Hepatic stellate cell (primary cell): ENCODE measurements at places on chromosomes 3 and 15.

DNA sequence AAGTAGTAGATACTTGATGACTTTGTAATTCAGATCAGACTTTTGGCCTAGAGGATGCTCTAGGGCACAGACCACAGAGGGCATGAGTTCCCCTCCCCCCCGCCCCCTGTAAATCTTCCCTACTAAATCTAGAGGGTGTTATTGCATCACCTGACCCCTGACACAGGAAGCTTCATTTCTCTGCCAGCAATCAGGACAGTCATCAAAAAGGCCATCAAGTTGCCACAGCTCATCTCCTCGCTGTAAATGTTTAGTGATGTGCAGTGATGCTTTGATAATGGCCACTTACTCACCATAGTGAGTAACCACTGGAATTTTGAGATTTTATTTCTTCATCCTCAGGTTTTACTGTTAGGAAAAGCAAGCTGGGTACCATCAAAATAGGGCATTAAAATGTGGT, 289.2 kb upstream of the CHRM5 start:
- no peak for DNase-seq

GRCh38 chr3:152499791-152500385, 231.2 kb downstream of the MBNL1 start:
- no peak for DNase-seq

- DNase-seq = no peak
These were observed 10.3 kb downstream of the TIMP4 start for GRCh38 chr3:12148183-12148940.

DNA sequence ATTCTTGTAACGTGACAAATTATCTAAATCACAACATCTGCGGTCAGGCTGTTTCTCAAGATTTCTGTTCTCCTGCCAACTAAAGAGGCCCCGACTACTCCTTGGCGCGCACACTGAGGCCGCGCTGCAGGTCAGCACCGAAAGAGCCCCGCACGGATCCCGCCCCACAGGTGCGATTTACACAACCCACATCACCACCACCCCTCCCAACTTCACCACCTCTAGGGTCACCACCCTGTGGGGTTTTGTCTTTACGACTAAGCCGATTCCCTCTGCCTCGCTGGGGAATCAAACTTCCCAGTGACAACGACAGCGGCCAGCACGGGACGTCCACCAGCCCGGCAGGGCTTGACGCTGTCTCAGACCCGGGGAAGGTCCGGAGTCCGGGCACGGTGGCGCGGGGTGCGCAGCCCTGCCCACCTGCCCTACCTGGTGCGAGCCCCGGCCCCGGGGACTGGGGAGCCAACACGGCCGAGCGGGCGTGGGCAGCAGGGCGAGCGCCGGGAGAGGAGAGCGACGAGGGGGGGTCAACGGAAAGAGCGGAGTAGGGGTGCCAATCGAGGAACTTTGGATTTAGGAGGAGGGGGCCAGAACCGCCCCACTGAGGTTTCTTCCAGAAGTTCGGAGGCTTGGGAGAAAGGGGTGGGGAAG, 764 bp downstream of the UACA start:
- no peak for DNase-seq

DNA sequence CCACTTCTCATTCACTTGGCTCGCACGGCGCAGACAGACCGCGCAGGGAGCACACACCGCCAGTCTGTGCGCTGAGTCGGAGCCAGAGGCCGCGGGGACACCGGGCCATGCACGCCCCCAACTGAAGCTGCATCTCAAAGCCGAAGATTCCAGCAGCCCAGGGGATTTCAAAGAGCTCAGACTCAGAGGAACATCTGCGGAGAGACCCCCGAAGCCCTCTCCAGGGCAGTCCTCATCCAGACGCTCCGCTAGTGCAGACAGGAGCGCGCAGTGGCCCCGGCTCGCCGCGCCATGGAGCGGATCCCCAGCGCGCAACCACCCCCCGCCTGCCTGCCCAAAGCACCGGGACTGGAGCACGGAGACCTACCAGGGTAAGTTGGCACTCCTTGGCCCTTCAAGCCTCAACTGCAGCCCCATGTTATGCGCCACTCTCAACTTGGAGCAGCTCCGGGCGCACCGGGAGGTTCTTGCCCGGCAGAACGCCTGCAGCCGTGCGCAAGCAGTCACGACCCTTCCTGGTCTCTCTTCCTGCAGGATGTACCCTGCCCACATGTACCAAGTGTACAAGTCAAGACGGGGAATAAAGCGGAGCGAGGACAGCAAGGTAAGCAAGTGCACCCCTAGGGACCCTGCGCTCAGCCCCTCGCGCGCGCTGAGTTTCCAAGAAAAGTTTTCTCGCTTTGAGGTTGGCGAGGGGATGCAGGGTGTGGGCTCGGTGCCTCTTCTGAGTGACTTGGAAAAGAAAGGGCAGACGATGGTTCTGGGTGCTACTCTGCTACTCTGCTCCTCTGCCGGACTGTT, at the start of gene BHLHE40:
TSS of gene BHLHE40 (plus strand) at position 10 of the 801 bp plus-strand sequence. CDS start at position 292, 282 bp downstream.
- no peak for DNase-seq

- DNase-seq = no peak
These were observed 51.9 kb downstream of the HOMER2 start for GRCh38 chr15:82900511-82901060.

GRCh38 chr3:140004271-140004670, 69.3 kb downstream of the CLSTN2 start:
- no peak for DNase-seq

DNA sequence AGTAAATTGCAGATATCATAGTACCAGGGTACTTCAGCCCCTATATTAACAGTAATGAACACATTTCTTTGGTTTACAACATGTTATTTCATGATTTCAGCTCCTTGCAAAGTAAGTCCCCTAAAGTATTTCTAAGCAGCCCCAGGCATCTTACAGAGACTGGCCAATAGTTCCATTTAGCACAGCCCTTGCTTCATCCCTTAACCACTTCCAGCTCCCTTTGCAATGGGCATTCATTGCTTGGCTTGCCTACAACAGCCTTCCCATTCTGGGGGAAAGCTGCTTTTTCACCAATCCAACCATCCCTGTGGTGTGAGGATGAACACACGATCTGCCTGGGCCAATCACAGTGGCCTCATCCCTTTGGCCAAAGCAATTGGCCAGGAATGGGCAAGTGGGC, 67.2 kb upstream of the XCR1 start:
- DNase-seq = no peak

DNA sequence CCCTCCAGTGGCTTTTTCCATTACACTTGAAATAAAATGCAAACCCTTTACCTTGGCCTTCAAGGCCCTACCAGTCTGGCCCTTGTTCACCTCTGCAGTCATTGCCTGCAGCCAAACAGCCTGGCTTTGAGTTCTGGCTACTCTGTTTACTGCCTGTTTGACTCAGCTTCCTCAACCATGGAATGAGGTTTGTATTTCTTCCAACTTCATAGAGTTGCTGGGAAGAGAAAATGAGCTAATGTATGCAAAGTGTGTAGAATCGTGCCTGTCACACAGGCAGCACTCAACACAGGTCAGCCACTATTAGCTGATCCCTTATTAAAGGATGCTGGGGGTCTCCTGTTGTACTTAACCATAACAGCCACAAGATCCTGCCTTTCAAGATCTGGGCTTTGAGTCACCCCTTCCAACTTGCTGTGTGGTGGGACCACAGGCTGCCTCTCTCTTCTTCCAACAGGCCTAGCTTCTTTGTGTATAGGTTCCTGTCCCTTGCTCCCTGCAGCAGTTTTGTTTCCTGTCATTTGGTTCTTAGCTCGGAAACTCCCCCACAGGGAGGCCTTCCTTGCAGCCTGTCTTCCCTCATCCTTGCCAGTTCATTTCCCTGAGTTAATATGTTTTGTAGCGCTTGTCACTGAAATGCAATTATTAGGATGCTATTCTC, 6.4 kb downstream of the MED12L start:
- no peak for DNase-seq

DNA sequence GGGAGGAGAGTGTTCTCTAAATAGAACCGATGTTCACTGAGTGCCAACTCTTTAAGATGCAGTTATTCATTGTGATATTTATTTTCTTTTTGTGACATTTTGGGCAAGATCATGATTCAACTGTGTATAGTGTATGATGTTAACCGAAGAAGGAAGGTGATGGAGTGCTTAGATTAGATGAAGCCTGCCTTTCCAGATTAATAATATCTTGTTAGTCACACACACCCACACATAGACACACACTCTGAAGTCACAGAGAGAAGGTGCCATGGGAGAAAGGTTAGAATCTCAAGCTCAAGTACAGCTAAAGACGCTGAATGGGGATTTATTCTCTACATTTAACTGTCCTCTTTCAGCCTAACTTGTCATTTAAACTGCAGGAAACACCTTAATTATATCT, 77.0 kb downstream of the SLC9A9 start:
- no peak for DNase-seq

DNA sequence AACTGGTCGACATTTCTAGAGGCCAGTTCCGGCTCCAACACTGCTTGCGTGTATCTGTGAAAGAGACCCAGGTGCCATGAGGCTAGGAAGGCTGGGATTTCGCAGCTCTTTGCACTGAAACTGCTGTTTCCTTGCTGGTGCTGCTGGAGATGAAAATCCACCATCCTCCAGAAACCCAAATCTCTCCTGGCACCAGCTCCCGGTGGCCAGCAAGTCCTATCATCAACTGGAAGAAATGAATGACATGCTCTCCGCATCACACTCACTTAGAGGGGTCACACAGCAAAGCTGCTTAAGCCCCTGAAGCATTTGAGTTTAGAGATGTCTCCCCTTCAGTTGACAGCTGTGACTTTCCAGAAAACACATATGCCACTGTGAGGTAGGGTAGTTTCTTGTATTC, 471.8 kb upstream of the PROK2 start:
- DNase-seq = no peak

- no peak for DNase-seq
These were observed 94.0 kb downstream of the LRRK1 start for GRCh38 chr15:101013201-101013550.

- no peak for DNase-seq
These were observed 1055.2 kb downstream of the IGSF11 start for GRCh38 chr3:117979466-117979865.

DNA sequence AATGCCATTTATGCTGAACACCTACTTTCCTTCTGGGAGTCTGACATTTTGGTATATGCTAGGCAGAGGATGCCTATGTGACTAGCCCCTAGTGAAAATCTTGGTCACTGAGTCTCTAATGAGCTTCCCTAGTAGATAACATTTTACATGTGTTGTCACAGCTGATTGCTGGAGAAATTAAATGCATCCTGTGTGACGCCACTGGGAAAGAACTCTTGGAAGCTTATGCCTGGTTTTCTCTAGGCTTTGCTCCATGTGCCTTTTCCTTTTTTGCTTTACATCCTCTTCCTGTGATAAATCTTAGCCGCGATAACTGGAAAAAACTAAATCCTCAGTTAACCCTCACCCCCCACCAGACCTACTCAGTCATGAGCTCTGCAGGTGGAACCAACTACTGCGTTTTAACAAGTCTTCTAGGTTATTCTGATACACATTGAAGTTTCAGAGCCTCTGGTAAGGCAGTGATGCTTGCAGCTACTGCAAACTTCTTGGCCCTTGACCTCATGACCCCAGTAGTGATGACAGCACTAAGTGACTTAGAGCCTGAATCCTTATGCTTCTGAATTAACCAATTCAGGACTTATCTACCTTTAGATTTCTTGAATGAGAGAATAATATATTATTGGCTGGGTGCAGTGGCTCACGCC, 292.4 kb upstream of the SOX14 start:
- no peak for DNase-seq

- no peak for DNase-seq
These were observed 55.0 kb upstream of the ARHGEF3 start for GRCh38 chr3:56856752-56857151.

- no peak for DNase-seq
These were observed 162.2 kb downstream of the NSMCE3 start for GRCh38 chr15:29107291-29107890.

- no peak for DNase-seq
These were observed 71.9 kb downstream of the BOC start for GRCh38 chr3:113283306-113283705.

- no peak for DNase-seq
These were observed 214.1 kb downstream of the TNIK start for GRCh38 chr3:171245796-171246765.

- DNase-seq = no peak
These were observed 101.0 kb upstream of the IGSF10 start for GRCh38 chr3:151561878-151562277.

DNA sequence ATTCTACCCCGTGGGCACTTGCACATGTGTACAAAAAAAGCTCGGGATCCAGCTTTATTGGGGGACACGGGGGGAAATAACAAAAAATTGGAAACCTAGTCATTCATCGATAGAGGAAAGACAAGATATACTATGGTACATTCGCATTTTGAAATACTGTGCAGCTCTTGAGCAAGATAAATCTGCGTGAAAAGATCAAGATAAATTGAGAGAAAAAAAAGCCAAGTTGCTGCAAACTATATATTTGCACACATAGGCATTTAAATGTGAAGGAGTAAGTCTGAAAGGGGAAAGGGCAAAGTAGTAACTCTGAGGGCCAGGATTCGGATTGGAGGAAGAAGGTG, 620 bp upstream of the UBR1 start:
- no peak for DNase-seq

DNA sequence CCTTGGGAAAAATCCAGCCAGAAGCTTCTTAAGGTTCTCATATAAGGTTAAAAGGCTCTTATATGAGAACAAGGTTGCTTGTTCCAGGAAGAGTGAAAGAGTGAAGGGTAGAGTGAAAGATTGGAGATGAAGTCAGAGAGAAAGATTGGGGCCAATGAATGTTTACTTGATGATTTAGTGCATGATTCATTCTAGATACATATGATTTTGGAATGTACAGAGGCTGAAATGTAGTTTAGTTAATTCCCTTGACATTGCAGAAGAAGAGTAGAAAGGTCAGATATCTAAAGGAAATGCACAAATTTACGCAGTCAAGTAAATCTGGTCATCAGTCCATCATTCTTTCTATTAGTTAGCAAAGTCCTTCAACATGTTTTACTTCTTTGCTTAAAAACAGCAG, 619.8 kb upstream of the ZNF717 start:
- no peak for DNase-seq

DNA sequence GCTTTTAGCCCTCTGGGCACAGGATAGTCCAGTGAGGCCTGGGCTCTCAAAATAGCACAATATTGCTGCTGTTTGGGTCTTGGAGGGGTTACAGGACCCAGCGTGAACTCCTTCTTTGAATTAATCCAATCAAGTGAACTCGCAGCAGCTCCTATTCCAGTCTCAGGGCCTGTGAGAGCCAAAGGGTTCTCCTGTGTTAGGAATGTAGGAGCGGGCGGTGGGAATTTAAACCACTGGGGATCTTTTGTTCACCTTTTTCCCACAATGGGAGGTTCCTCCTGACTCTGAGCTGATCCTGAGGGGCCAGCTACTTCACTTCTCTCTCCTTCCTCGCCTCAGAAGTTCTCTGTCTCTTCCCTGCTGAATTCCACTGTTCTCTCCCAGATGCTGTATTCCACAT, 504.0 kb downstream of the UNC13C start:
- DNase-seq = no peak
